ENCODE measurements at places on chromosomes 2 and 18.

DNA sequence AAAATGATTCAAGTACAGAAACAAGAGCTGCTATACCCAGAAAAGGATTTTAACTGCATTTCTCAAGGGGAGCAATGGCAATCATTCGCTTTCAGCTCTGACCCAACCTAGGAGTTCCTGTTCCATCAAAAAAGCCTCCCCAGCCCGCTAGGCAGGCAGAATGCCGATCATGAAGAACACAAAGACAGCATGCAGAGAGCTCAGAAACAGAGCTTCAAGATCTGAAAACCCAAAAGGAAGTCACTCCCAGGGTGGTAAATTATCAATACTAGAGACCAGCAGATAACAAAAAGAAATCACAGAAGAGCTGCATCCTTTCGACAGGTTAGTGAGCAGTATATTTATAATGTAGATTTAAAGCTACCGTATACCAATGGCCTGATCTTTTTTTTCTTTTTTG is 84.8 kb upstream of the CRIM1 start:
- no peak for DNase-seq

DNA sequence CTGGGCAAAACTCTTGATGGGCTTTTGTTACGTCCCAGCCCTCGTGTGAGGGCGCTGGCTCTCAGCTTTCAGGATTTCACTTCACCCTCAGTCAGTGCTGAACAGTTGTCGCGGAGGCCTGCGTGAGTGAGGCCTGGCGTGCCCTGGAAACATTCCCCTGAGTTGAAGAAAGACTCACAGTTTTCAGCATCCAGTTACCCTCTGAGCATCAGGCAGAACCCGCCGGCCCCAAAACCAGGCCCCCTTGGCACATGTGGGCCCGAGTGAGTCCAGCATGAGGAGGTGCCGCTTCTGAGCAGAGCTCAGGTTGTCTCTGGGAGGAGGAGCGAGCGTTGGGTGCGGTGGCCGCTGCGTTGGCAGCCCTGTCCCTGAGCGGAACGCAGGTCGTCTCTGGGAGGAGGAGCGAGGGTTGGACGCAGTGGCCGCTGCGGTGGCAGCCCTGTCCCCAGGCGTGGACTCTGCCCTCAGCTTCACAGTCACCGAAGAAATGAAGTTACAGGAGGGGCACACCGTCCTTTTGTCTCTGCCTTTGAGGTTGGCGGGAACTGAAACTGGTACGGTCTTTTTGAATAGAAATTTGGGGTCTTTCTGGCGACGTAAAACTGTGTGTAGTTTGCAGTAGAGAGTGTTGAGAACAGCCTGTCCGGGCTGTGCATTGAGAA is at the start of gene NEU4:
Gene NEU4 (plus strand): TSS at position 473 of the 662 bp plus-strand sequence. CDS start 5,292 bp downstream, outside the sequence.
- DNase-seq = no peak

DNA sequence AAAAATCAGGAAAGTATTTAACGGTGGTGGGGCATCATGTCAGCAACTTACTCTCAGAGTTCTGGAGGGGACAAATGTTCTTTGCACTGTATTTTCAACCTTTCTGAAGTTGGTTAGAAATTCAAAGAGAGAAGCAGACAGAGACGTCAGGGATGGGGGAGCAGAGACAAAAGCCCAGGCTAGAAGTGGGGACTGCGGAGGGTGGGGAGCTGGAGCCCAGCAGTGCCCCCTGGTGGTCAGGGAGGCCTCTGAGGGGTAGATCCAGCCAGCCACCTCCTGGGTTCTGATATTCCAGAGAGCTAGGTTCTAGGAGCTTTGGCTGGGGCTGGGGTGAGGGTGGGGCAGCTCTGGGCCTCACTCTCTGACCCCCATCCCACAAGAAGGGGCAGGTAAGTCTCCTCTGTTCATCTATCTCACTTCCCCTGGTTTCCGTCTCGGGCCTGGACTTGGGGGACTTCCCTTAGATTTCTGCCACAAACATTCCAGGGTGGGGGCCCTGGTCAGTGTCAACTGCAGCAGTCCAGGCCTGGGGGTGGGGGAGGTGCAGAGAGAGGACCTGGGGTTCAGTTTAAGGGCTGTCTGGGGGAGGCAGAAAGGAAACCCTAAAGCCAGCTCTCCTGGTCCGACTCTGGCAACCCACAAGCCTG is 8.9 kb downstream of the TNS1 start:
- peak; percentile 71 for DNase-seq

- no peak for DNase-seq
These were observed 121.2 kb downstream of the TXNL1 start for GRCh38 chr18:56517196-56517595.

- no peak for DNase-seq
These were observed 35.9 kb upstream of the SCN9A start for GRCh38 chr2:166411473-166412230.

- no peak for DNase-seq
These were observed 7.3 kb upstream of the PROM2 start for GRCh38 chr2:95266781-95267430.

GRCh38 chr2:43086451-43087221 is 139.8 kb downstream of the ZFP36L2 start:
- DNase-seq = no peak
